ENCODE measurements at places on chromosomes 3 and 15. TPM values are rescaled to one million over a fixed set of nuclear protein-coding genes. Genes with fewer than 3 reads are reported as not detected.

- no peak for DNase-seq
Measured at GRCh38 chr15:93066834-93067648, 22.0 kb downstream of the RGMA start.

DNA sequence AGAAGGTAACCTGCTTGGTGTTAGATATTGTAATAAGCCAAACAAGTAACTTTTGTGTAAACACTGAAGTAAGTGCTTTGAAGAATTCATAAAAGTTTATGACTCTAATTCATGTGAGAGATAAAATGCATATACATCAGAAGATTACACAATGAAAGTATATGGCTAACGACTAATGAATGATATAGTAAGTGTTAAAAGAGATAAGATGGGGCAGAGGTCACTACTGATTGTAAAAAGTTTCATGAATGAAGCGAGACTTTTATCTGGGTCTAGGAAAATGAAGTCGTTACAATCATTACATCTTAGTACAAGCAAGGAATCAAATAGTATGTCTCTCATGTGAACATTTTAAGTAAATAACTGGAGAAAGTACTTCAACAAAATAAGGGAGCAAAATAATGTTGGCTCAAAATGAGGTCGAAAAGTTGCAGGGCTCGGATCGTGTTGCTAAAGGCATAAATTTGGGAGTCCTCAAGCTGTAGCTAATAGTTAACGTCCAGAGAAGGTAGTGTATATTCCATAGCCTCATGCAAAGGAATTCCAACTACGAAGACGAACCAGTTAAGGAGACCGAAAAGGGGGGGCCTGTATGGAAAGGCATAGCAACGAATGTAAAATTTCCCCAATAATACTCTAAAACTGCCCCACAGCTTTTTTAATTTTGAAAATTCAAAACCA is 984 bp upstream of the DUT start:
- no peak for DNase-seq

The CYP11A1 gene
- 1.3 TPM for total RNA-seq

DNA sequence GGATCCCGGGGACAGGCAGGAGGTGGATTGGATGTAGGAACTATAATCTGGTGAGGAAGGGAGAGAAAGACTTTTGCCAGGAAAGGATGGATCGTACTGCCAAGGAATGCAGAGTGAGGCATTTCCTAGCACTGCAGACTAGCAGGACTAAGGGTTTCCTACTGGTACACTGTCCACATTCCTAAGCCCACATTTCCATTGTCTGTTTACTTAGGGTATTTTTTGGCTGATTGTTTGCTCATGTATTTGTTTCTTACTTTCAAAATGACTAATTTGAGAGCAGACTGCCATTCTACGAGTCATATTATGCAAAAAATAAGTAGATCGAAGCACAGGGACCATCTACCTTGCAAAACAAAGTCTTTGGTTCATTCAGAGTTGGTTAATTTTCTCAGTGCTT is 1029.5 kb upstream of the NR2F2 start:
- no peak for DNase-seq

GRCh38 chr3:194654443-194654842 is 17.5 kb downstream of the LSG1 start:
- DNase-seq, result no peak

DNA sequence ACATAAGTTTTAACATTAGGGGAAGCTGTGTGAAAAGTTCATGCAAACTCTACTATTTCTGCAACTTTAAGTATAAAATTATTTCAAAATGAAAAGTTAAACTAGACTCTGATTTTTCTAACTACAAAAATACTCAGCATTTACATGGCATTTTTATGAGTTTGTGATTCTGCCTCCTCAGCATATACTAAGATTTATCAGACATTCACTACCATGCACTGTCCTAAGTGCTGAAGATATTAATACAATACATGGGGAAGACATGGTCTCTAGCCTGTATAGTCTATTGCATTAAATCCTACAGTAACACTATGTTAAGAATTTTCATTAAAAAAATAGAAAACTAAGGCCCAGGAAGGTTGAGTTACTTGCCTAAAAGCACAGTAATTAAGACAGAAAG is 80.7 kb downstream of the ZNF148 start:
- no peak for DNase-seq

GRCh38 chr3:89032346-89033013 is 74.9 kb upstream of the EPHA3 start:
- DNase-seq, result no peak

GRCh38 chr15:73249499-73249898 is 119.3 kb downstream of the HCN4 start:
- no peak for DNase-seq

DNA sequence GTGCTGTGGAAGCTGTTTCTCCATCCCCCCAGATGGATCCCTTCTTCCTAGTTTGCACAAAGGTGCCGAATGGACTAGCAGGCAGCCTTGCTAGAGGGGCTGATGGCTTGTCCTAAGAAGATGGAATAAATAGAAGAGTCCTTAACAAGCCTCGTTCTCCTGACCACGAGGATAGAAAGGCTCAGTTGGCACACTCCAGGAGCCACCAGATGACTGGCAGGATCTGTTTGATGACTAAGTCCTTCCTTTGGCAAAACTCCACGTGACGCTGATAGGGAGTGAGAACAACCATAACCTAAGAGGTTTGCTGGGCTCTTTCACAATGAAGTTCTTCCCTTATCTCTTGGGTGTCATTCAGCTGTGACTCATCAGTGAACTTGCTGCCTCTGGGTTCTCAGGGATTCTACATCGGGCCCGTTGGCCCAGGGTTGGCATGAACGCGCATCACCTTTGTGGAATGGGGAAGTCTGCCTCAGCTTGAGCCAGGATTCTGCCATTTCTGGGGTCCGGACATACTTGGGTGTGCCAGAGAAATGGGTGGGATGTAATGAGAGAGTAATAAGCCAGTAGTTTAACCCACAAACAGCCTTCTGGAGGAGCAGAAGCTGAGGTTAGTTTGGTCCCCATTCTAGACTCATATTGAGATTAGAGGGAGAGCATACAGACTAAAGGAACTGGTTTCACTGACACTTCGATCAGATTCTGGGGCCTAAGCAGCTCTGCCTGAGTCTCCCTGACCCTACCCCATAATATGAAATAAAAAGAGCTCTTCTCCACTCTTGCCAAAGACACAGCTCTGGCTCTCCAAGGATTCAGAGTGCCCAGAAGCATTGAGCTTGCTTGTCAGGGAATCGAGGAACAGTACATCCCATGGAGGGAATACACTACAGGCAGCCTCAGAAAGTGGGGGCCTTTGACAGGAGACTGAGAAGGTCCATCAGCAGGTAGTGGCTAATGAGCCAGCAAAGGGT is 2.0 kb upstream of the MELTF start:
- DNase-seq, result peak; percentile 83

The SLC2A2 gene
- not detected for total RNA-seq

GRCh38 chr3:33711100-33711499 is 7.0 kb downstream of the CLASP2 start:
- DNase-seq, result no peak

The SPATA12 gene
- not detected for total RNA-seq

The ITIH1 gene
- not detected for total RNA-seq

- DNase-seq, result peak; percentile 87
Measured at GRCh38 chr15:64809649-64810496, 15.6 kb downstream of the PIF1 start.

GRCh38 chr3:37795431-37796061 is 66.1 kb upstream of the CTDSPL start:
- no peak for DNase-seq

- DNase-seq, result no peak
Measured at GRCh38 chr3:29195056-29195455, 85.8 kb upstream of the RBMS3 start.

GRCh38 chr3:13201851-13202250 is 128.6 kb upstream of the IQSEC1 start:
- DNase-seq, result no peak

DNA sequence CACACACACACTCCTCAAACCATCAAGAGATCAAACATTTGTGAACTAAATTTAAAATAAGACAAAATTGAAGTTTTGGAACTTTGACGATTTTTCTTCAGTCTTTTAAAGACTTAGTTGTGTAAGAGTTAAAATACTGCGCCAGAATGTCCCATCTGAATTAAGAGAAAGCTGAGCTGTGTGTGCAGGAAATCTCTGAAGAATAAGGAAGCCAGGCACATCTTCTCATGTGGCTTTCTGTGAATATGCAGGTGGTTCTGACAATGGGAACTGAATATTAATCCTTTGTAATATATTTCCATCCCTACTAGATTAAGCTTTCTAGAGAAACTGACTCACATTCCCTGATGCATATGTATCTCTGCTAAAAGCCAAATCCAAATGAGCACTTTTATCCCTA is 60.1 kb upstream of the ICE2 start:
- no peak for DNase-seq
